PC-3 (cell line): ENCODE measurements at places on chromosomes 1 and 21. TPM values are rescaled to one million over a fixed set of nuclear protein-coding genes. Genes with fewer than 3 reads are reported as not detected.

The FMO3 gene
- not detected in 2 replicates for total RNA-seq

The PLEKHO1 gene
- 13.8 and 29.5 TPM in 2 replicates for total RNA-seq

The RHBG gene
- 0.26 TPM in 1 of 2 replicates, not detected in the other for total RNA-seq

The TNNI3K gene
- total RNA-seq = not detected in 2 replicates

The C1orf198 gene
- 24.5 and 24.8 TPM in 2 replicates for total RNA-seq

The HEYL gene
- total RNA-seq = 0.12 TPM in 1 of 2 replicates, not detected in the other

The SLC44A3 gene
- total RNA-seq = 6.3 and 9.2 TPM in 2 replicates

- no peaks in the 10 kb centered on the region for H3K36me3 ChIP-seq
- H3K4me1 ChIP-seq = no peaks in the 10 kb centered on the region
- H3K4me3 ChIP-seq = no peak overlapping the region
- no peak overlapping the region for H3K27ac ChIP-seq
- DNase-seq = no peak
Observed at GRCh38 chr1:3683992-3684391, 31.7 kb downstream of the TP73 start.

DNA sequence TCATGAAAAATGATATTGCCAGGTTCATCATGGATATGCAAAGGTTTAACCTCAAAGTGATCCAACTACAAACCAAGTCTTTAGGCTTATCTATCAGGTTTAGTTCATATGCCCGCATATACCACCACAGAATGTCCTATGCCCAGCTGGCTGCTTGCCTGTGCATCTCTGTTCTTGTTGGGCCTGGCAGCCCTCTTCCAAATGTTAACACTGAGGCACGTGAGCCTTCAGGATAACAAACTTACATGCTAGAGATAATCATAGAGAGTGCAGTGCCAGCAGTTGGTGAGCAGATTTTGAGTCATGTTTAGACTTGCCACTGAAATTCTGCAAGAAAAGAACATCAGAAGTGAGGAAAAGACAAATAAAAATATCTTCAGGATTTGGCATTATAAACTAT is 607.9 kb upstream of the TMPRSS15 start:
- H3K36me3 ChIP-seq = no peaks in the 10 kb centered on the region
- no peak overlapping the region for H3K27ac ChIP-seq
- no peaks in the 10 kb centered on the region for H3K4me1 ChIP-seq
- H3K4me3 ChIP-seq = no peak overlapping the region

GRCh38 chr1:22832414-22832786 is 121.8 kb downstream of the EPHB2 start:
- peak overlapping the region; percentile 99 for H3K27ac ChIP-seq
- no peaks in the 10 kb centered on the region for H3K27me3 ChIP-seq
- no peak for DNase-seq
- H3K4me3 ChIP-seq = no peak overlapping the region
- no peaks in the 10 kb centered on the region for H3K36me3 ChIP-seq

DNA sequence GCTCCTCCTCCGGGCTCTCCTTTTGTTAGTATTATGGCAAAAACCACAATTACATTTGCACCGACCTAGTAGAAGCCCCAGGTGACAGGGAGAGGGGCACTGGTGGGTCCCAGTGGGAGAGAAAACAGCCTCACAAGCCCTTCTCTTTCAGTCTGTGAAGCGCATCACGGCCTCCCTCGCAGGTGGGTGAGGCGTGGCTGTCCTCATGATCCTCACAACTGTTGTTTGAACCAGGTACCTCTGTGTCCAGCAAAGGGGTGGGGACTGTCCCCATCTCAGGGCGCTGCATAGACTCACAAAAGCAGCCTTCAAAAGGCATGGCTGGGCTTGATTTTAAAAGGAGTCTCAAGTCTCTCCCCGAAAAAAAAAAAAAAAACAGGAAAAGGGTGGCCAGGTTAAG is 7.9 kb upstream of the C2CD2 start:
- H3K27ac ChIP-seq = peak overlapping the region; percentile 98
- peaks cover 82% of the 10 kb centered on the region for H3K4me1 ChIP-seq
- no peak for DNase-seq
- H3K4me3 ChIP-seq = peak overlapping the region; percentile 3; the same call in 1 of the 2 replicates

DNA sequence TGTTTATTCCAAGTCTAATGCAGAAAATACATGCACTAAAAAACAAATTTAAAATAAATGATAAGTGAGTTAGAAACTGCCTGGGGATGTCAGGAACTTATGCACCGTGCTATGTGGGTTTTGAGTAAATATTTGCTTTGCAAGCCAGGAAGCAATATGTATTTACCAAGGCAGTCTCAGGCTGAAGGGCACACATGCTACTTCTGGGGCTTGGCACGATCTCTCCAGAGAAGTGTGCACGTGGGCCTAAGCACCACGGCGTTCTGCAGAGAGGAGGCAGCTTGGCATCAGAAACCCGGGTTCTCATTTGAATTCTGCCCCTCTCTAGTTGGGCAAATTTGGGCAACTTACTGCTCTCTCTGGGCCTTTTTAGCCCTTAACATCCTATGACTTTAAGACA is 72.6 kb upstream of the ROR1 start:
- no peak overlapping the region for H3K4me3 ChIP-seq
- peaks cover 45% of the 10 kb centered on the region for H3K4me1 ChIP-seq
- peak; percentile 88 for DNase-seq
- H3K27ac ChIP-seq = peak overlapping the region; percentile 91

DNA sequence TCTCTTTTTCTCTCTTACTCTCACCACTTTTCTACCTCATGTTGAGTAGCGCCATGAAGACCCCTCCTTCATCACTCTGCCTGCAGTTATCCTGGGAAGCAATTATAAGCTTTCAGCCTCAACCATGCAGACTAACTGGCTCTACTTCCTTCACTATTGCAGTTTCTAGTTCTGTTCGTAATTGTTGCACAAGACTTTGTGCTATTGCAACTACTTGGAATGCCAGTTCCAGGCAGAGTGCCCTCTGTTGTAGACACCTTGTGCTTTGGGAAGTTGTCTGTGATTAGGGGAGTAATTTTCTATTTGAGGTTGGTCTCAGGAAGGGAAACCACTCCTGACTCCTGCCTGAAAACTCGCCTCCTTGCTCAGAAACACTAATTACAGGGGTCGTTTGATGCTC is 19.4 kb downstream of the PGM1 start:
- no peak overlapping the region for H3K4me3 ChIP-seq
- no peak for DNase-seq
- no peaks in the 10 kb centered on the region for H3K36me3 ChIP-seq
- H3K27ac ChIP-seq = no peak overlapping the region
- H3K27me3 ChIP-seq = no peaks in the 10 kb centered on the region
- peaks cover 9% of the 10 kb centered on the region; the same call in 1 of the 2 replicates for H3K4me1 ChIP-seq

DNA sequence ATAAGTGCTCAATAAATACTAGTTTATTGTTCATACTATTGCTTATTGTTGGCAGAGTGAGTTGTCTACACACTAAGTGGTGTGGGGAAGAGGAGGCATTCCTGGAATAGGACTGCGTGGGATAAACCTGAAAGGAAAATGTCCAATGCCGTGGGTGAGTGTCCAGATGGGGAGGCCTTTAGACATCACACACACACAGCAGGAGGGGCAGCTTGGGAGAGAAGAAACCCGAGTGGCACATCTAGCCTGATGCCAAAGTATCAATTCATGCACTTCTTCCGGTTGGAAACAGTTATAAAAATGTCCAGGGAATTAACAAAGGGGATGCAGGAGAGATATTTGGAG is 27.3 kb downstream of the CCN1 start:
- no peak overlapping the region for H3K4me3 ChIP-seq
- peak overlapping the region; percentile 85 for H3K27ac ChIP-seq
- no peaks in the 10 kb centered on the region for H3K27me3 ChIP-seq
- no peaks in the 10 kb centered on the region for H3K36me3 ChIP-seq
- DNase-seq = no peak

DNA sequence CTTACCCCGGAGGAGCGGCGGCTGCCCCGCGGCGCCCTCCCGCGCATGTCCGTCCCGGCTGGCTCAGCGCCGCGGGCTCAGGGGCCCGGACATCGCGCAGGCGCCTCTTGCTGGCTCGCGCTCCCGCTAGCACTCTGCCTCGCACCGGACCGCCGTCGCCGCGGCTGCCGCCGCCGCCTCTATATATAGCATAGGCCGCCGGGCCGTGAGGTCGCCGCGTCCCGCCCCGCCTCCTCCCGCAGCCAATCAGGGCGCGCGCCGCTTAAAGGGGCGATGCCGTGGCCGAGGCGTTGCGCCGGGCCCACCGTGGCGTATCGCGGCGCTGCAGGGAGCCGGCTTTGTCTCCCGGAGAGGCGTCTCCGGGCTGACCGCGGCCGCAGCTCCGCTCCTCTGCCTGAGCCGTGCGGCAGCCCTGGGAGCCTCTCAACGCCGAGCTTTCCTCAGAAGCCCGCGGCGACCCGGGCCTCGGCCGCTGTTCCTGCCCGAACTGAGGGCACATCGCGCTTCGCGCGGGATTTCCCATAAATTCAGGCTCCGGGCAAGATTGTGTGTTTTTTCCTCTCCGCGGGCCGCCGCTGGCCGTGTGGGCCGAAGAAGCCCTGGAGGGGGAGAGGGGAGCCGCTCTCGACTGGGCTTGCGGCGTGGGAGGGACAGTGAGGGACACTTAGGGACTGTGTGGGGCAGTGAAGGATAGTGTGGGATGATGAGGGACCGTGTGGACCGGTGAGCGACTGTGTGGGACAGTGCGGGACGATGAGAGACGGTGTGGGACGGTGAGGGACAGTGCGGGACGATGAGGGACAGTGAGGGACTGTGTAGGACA is at the start of gene ERRFI1:
Gene ERRFI1, minus strand, starts transcription at position 157 of the 823 bp plus-strand sequence. CDS start 10,690 bp downstream, outside the sequence.
- peaks cover 53% of the 10 kb centered on the region for H3K4me1 ChIP-seq
- H3K36me3 ChIP-seq = peaks cover 40% of the 10 kb centered on the region
- no peaks in the 10 kb centered on the region for H3K27me3 ChIP-seq

DNA sequence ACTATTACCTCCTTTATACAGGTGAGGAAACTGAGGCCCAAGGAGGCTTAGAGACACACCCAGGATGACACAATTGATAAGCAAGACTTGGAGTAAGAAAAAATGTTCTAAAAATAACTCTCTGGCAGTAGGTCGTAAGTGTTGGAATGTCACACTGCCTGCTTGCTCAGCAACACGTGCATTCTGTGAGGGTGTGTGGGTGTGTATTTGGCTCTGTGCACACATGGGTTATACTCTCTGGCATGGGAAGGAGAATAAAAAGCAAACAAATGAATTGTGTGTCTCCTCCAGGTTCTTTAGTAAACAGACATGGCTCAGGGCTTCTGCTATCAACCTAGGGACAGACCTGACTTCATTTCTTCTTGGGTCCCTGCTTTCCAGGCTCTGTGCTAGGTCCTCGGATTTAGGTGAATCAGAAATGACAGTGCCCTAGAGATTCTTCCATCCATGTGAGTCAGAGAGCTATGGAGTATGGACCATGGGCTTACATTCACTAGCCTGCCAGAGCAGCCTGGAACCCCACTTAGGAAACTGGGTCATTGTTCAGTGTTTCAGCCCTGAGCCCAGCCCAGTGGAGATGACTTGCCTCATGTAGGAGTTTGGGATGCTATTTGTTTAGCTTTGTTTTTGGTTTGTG is 72.4 kb downstream of the ELAVL4 start:
- H3K36me3 ChIP-seq = no peaks in the 10 kb centered on the region
- peak; percentile 2 for DNase-seq
- no peak overlapping the region for H3K27ac ChIP-seq
- H3K4me1 ChIP-seq = no peaks in the 10 kb centered on the region
- no peak overlapping the region for H3K4me3 ChIP-seq

- no peak overlapping the region for H3K27ac ChIP-seq
- no peaks in the 10 kb centered on the region for H3K36me3 ChIP-seq
- H3K4me1 ChIP-seq = no peaks in the 10 kb centered on the region
- H3K27me3 ChIP-seq = no peaks in the 10 kb centered on the region
Observed at GRCh38 chr1:200628223-200628881, 7.8 kb upstream of the KIF14 start.

DNA sequence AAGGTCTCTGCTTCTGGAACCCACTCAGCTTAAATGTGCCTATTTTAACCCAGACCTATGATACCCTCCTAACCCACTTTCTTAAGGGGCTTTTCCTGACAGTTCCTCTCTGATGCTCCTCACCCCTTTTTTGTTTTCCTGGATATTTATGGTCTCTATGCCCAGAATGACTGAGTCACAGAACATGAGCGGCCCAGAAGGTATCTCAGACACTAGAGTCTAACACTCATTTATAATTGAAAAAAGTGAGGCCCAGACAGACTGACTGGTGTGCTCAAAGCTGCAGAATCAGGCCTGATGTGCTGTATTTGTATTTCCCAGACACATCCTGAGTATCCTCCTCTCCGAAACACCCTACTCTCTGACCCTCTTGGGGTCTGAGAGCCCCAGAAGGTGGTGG is 44.0 kb downstream of the LRRC71 start:
- peaks cover 21% of the 10 kb centered on the region; the same call in 1 of the 2 replicates for H3K36me3 ChIP-seq
- no peaks in the 10 kb centered on the region for H3K27me3 ChIP-seq
- no peak overlapping the region for H3K4me3 ChIP-seq

- H3K4me3 ChIP-seq = no peak overlapping the region
- no peaks in the 10 kb centered on the region for H3K27me3 ChIP-seq
- DNase-seq = no peak
Observed at GRCh38 chr1:47753808-47754207, 243.4 kb downstream of the TRABD2B start.

- no peak overlapping the region for H3K27ac ChIP-seq
- DNase-seq = no peak
- H3K4me3 ChIP-seq = no peak overlapping the region
Observed at GRCh38 chr1:46486432-46487015, 3.1 kb upstream of the DMBX1 start.

- H3K27ac ChIP-seq = no peak overlapping the region
- no peaks in the 10 kb centered on the region for H3K36me3 ChIP-seq
- no peaks in the 10 kb centered on the region for H3K27me3 ChIP-seq
- peaks cover 10% of the 10 kb centered on the region for H3K4me1 ChIP-seq
- H3K4me3 ChIP-seq = no peak overlapping the region
Observed at GRCh38 chr21:45084881-45085536, 10.6 kb downstream of the ADARB1 start.

GRCh38 chr21:27365394-27365793 is 398.5 kb upstream of the ADAMTS5 start:
- no peaks in the 10 kb centered on the region for H3K36me3 ChIP-seq
- H3K27ac ChIP-seq = no peak overlapping the region
- H3K27me3 ChIP-seq = no peaks in the 10 kb centered on the region
- no peak overlapping the region for H3K4me3 ChIP-seq
- no peaks in the 10 kb centered on the region for H3K4me1 ChIP-seq

DNA sequence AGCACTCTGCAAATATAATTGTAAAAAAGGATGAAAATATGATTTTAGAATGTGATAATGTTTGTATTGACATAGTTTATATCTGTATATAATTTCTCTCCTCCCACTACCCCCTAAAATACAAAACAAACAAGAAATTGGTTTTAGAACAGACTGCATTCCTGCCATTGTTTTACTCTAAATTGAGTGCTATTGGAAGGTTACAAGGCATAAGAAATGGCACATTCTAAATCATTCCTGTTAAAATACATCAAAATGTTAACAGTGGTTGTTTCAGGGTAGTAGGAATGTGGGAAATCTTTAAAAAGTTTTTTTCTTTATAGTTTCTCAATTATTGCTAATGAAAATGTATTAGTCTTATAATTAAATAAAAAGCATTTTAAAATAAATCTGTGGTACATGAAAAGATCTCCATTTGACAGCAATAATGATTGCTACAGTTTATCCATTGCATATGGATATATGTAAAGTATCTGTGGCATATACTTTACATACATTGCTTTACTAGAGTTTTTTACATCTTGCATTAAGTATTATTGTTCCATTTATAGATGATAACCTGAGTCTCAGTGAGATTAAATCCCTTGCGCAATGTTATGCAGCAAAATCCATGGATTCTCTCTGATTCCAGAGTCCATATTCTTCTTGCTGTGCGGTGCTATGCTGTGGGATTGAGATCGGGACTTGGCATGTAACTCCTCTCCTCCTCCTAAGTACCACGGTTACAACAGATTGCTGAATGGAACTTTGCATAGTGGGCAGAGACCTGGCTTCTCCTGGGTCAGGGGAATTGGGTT is 319.8 kb downstream of the LMO4 start:
- no peak overlapping the region for H3K27ac ChIP-seq
- no peaks in the 10 kb centered on the region for H3K36me3 ChIP-seq
- no peaks in the 10 kb centered on the region for H3K27me3 ChIP-seq
- DNase-seq = no peak
- peaks cover 22% of the 10 kb centered on the region for H3K4me1 ChIP-seq
